ENCODE measurements at places on chromosomes 5 and 9.

DNA sequence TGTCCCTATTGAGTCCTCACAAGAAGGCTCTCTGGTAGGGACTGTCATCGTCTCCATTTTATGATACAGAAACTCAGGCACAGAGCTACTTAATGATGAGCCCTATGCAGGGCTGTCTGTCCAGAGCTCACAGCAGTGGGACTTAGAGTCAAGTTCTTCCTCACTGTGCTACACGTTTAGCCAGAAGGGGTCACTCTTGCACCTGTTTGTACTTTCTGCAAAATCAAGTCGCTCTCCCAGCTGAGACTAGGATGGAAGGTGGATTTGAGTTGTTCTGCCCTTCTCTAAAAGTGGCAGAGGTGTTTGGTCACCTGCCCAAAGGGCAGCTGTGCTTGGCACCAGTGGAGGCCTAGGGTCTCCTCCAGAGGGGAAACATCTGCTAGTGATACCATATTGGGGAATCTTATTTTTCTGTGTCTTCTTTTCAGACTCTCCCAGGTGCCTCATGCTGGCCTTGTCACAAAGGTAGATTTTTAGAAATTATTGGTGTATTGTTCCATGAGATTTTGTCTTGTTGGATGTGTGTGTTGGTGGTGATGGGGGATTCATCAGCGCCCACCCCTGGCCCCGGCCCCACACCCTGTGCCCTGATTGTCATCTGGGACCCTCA, 104.2 kb downstream of the PPARGC1B start:
- peak; percentile 29 for DNase-seq

DNA sequence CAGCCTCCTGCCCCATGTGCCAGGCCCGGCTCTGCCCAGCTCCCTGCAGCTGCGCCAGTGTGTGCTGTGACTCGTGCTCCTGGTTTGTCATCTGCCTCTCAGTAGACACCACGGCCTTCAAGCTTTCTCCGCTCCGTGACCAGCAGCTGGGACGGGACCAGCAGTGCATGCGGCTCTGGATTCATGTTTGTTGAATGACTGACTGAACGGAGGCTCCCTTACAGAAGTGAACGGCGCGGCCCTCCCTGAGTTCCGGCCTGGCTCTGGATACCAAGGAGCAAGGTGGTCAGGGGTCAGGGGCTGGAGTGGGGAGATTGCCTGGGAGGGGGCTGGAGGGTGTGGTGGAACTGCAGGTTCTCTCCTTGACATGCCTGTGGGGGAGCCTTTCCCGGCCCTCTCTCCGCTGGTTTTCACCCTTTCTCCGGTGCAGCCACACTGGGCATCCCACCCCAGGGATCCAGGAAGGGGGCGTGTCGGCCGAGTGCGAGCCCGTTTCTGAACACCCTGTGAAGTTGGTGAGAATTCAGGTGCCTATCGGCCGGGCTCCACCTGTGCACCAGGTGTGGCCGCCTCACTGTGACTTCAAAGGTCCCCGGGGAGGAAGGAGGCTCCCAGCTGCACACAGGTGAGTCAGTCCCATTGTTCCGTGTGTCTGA, 11.1 kb upstream of the CEP72 start:
- DNase-seq = no peak

GRCh38 chr9:136644593-136645351, 17.9 kb upstream of the EGFL7 start:
- peak; percentile 46 for DNase-seq

DNA sequence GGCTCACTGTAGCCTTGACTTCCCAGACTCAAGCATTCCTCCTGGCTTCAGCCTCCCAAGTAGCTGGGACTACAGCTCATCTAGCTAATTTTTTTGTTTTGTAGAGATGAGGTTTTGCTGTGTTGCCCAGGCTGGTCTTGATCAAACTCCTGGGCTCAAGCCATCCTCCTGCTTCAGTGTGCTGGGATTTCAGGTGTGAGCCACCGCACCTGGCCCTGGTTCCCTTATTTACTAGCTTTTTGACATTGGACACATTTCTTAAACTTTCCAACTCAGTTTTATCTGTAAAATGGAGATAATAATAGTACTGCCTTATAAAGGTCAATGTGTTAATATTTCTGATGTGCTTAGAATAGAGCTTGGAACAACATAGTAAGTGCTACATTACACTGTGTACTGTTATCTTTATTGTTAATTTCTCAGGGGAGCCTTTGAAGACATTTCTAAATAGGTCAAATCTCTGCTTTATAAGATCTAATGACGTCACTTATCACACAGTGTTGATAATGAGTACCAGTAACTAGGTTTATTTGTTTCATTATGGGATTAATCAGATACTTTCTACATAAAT, 66.7 kb downstream of the KIAA1958 start:
- DNase-seq = no peak

GRCh38 chr9:116178481-116179211, 25.1 kb downstream of the PAPPA start:
- no peak for DNase-seq

- DNase-seq = no peak
Observed at GRCh38 chr9:110059461-110059860, 148.5 kb downstream of the C9orf152 start.

All from activated gamma-delta T cell treated with anti-CD3 and anti-CD28 coated beads, Interleukin-2, amount 50 U/mL, for 16 hours (primary cell).